ENCODE measurements at places on chromosomes 2 and 18.

DNA sequence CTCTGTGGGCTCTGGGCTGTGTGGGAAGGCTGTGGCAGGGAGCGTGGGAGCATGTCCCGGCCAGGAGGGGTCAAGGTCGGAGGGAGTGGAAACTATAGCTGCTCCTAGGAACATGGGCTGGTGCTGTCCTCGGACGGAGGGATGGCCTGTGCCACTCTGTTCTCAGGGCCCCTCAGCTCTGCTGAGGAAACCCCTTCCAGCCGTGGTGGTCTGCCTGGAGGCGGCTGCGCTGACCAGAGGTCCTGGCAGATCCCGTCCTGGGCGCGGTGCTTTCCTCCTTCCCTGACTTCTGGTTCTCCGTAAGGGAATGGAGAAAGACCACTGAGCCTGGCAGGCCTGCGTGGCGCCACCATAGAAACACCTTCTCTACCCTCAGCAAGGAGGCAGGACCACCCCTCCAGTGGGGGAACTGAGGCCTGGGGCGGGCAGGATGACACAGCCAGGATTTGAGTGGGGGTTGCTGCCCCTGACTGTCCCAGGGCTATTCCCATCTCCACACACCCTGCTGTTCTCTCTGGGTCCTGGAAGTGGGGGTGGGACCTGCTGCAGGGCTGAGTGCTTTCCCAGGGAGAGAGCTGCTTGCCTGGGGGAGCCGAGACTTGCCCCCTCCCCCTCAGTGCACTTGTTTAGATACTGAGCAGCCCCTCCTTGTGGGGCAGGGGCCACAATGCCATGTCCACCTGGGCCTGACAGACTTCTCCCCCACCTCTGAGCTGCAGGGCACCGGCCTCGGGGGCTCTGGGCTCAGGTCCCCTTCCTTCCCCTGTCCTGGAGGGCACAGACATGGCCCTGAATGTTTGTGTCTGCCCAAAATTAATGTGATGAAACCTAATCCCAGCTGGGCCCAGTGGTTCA lies 301.0 kb upstream of the HS6ST1 start:
- DNase-seq, result no peak

DNA sequence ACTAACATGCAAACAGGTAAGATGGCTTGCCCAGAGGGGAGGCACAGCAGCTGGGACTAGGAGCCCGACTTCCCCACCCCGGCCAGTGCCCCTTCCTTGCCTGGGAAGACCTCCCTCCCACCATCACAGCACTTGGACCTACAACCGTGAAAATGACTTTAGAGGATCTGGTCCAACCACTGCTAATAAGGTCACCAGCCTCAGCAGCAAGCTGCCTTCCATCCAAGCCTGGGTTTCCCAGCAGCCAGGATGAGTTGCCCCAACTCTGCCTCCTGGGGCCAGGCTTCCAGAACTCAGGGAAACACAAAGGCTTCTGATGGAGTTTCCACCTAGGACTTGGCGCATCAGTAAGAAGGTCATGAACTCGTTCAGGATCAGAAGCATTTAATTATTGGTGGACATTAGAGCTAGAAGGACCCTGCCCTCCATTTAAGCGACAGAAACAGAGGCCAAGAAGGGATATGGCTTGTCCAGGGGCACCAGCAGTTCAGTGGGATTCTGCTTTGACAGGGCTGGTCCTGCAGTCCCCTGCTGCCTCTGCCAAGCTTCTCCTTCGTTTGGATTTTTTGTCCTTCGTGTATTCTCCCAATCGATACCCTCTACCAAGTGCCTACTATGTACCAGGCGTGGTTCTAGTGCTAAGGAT lies 403.0 kb upstream of the ID2 start:
- DNase-seq, result no peak

DNA sequence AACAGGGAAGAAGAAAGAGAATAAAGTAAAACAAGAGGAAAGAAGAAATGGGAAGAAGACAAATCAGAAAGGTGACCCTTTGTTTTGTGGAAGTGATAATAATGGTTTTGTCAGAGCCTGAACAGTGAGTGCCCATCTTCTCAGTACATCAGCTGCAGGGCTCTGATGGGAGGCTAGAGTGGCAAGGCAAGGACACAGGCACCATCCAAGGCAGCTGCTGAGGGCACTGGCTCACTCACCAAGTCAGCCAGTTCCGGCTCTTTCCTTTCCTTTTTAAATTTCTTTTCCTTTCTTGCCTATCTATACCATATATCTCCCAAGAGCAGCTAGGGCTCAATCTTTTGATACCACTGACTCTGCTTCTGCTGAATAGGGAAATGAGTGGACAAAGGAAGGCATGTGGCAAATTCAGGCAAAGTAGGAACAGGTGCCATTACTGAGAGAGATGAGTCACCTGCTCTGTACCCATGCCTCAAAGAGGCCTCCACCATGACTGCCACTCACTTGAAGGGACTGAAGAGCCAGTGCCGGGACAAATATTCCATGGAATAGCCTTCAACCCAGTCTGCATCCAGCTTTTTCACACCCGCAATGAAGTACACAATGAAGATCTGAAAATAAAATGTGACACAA lies 6.2 kb downstream of the GGCX start:
- no peak for DNase-seq

DNA sequence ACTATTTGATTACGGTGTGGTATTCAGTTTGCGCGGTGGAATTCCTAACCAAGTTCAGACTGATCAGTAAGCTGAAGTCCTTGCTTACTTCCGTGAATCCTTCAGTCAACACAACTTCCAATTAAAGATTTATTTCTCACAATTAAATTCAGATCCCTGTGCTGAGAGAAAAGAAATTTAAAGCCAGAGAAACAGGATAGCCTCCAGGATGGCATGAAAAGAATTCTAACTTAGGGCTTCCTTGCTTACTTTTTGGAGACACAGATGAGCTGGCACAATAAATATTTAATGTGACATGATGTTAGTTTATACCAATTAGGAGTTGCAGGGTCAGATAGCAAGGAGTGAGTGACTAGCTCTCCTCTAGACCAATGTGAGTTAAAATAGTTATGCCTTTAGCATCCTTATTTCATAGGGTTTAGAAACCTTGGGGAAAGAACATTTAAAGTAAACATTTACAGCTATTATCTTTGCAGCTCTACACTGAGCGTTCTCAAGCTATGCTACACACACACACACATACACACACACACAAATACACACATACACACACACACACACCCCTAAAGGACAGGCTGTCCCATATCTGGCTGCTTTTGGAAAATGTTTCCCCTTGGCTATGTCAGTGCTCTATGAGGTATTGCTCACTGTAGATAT lies 151.0 kb downstream of the TRIB2 start:
- DNase-seq, result no peak

- DNase-seq, result no peak
Observed at GRCh38 chr2:60352491-60353405, 200.7 kb downstream of the BCL11A start.

DNA sequence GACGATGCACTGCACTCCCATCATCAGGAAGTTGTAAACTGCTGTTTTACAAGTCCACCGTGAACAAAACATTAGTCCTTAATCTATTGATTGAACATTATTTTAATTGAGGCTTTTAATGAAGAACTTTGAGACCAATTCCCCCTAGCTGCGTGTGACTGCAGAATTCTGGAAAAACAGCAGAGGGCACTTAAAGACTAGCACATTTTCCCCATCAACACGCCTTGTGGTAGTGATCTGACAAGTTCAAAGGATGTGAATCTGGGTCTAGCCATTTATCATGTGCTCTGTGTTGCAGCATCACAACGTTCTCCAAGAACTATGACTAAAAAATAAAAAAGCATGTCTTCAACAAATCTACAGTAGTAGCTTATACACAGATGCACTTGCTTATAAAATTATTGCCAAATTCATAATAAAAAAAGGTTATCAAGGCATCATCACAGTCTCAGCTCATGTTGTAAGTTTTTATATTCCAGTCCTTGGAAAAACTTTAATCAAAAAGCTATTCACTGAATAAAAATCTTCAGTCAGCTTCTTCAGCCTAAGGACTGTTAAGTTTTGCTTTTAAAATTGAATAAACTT lies 35.8 kb downstream of the SKOR2 start:
- DNase-seq, result peak; percentile 49

DNA sequence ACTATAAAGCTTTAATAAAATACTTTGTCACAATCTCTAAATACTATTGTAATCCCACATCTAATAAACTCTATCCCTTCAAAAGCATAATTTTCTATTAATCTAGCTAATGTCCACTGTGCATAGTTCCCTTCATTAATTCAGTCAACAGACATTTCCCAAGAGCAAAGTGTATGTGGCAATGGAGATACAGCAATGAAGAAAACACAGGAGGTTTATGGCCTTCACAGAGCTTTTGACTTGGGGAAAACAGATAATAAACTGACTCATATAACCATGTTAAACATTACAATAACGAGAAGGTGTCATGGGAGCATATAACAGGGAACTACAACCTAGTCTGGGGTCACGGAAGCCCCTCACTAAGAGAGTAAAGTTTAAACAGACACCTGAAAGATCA lies 86.3 kb downstream of the SPIRE1 start:
- DNase-seq, result no peak

GRCh38 chr18:74652392-74652988 lies 54.8 kb downstream of the ZNF407 start:
- peak; percentile 47 for DNase-seq

DNA sequence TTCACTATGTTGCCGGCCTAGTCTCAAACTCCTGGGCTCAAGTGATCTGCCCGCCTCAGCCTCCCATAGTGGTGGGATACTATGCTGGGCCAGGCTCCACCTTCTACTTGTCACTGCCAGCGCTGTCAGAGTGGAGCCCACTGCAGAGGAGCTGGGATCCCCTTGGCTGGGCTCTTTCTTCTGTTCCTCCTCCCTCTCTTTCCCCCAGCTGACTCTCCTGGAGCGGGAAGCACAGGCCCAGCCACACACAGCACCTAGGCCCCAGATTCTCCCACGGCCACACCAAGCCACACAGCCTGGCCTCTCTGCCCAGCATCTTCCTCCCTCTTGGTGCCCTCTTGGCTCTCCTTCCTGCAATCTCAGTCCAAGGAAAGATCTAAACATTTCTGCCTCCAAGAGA lies 3.7 kb upstream of the GAREM2 start:
- no peak for DNase-seq

DNA sequence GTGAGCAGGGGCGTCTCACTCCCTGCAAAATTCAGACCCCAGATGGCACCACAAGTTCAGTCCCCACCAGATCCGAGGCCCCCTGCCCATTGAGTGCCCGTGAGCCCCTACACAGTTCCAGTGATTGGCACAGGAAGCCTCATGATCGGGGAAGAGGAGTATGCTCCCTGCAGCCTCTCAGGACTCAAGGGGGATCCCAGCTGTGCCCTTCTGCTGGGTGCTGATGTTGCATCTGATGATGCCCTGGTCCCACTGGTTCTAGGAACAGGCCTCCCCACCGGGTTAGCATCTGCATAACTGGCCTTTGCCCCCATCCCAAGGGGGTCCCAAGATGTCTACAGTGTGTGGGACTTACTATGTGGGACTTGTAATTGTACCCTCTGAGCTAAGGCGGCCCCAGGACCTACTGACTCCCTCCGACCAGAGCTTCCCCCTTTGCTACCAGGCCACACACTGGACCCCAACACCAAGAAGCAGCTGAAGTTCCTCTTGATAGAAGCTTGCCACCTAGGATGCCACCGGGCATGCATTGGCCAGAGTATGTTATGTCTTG lies 8.6 kb downstream of the ALPG start:
- DNase-seq, result no peak

- no peak for DNase-seq
Observed at GRCh38 chr2:85887566-85888019, 1.2 kb downstream of the ST3GAL5 start.

GRCh38 chr2:209973328-209973727 lies 29.1 kb upstream of the RPE start:
- no peak for DNase-seq

DNA sequence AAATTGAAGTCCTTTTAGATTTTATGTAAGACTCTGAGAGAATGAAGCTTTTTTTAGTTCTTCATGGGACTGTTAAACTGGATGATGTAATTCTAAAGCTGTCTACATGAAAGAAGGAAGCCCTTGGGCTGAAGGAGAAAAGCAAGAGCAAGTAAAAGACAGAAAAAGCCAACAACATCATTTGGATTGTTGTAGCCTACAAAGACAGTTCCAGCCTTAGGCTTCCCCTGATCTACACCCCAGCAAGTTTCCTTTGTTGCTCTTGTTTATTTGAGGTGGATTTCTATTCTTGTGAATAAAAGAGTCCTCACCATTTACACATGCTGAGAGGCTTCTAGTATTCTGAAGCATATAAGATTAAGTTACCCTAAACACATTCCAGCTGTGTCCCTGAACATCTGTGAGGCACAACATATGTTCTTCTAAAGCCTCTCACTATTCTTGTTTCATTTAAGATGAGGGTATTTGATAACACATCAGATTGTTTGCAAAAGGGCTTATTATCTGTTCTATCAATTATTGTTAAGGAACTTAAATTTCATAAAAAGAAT lies 377.8 kb downstream of the LNPK start:
- DNase-seq, result no peak

Data from brain microvascular endothelial cell (primary cell).